ENCODE measurements at places on chromosomes 12 and 14. TPM values are rescaled to one million over a fixed set of nuclear protein-coding genes. Genes with fewer than 3 reads are reported as not detected.

GRCh38 chr12:108832730-108833354 lies 24.5 kb downstream of the SSH1 start:
- peak; percentile 84 for DNase-seq

Gene JAG2
- 0.31 TPM for polyA plus RNA-seq

Gene MUCL1
- not detected for polyA plus RNA-seq

Gene SPIC
- polyA plus RNA-seq: not detected
